ENCODE measurements at places on chromosomes 7 and 10.
A peak's percentile ranks its signal among the peaks of the same experiment; 100 is the strongest.

DNA sequence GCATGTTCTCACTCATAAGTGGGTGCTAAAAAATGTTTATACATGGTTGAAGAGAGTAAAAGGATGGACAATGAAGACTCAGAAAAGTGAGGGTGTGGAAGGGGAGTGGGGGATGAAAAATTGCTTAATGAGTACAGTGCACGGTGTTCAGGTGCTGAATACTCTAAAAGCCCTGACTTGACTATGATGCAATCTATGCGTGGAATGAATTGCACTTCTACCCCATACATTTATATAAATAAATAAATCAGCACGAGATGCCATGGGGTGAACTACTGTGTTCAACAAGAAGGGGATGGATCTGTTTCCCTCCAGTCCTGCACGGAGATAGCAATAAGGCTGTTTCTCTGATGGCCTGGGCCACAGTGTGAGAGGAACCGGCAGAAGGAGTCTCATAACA, 254.3 kb upstream of the LYZL1 start:
- ATAC-seq = no peak

DNA sequence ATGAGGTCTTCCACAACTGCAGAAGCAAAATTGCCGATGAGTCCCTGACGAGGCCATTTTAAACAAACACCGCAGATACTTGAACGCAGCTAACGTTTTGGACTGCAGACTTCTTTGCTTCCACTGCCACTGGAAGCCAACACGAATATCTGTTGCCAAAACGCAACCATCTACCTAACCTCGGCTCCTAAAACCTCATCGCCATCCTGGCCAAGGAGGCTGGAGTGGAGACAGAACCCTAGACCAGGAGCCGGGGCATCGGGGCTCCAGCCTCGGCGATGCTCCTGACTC, 493 bp downstream of the WDR91 start:
- peak; percentile 1 for ATAC-seq

DNA sequence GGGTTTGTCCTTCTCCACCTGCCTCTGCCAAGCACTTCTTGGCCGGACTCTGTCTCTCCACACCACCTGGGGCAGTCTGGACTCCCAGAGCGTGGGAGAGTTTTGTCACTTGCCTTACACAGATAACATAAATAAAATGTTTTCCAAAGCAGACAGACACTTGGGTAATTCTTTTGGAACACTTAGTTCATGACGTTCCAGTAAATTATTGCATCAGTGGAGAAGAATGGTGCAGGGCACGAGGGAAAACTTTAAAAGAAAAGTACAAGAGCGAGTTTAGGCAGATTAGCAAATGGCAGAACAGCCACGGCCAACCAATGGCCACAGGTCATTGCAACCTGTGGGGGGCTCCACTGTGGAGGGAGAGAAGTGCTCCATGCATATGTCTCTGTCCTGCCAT, 170.6 kb upstream of the GRB10 start:
- no peak for ATAC-seq

GRCh38 chr7:3697472-3697871, 396.4 kb downstream of the SDK1 start:
- no peak for ATAC-seq

- ATAC-seq = no peak
Measured at GRCh38 chr10:4147245-4147644, 362.2 kb upstream of the KLF6 start.

DNA sequence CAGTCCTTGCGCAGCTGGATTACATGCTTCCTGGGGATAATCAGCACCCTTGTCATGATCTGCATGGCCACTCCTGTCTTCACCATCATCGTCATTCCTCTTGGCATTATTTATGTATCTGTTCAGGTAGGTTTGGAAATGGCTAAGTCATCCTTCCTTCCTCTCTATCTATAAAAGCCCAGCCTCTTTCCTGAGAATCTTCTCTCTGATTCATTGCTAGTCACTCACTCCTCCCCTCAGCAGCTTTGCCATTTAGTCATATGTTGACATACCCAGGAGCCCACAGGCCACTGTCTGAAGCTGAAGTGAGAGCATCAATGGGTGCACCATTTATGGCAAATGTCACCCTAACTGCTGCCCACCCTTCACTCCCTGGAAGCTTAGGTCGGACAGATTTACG, 52.0 kb downstream of the ABCC2 start:
- ATAC-seq = no peak

- no peak for ATAC-seq
Measured at GRCh38 chr10:47160261-47160908, 139.6 kb upstream of the GDF10 start.

GRCh38 chr10:14181567-14181936, 149.2 kb downstream of the FRMD4A start:
- no peak for ATAC-seq

DNA sequence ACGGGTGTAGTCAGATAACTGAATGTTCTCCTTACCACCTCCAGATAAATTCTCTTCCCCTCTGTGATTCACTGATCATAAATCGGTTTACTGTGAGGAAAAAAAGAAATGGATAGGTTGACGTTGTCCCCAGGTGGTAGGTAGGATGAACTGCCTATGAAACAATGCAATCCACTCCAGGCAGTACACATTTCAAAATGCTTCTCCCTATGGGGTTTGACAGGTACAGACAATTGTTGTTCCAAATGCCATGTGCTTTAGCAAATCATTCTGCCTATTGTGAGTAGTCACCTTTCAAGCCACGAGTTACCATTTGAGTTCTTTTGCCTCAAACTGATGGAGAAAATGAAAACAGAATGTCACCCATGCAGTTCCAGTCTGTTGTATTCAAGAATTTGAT, 21.8 kb downstream of the VIM start:
- ATAC-seq = no peak

GRCh38 chr10:6020826-6021225, 41.3 kb downstream of the IL2RA start:
- no peak for ATAC-seq

DNA sequence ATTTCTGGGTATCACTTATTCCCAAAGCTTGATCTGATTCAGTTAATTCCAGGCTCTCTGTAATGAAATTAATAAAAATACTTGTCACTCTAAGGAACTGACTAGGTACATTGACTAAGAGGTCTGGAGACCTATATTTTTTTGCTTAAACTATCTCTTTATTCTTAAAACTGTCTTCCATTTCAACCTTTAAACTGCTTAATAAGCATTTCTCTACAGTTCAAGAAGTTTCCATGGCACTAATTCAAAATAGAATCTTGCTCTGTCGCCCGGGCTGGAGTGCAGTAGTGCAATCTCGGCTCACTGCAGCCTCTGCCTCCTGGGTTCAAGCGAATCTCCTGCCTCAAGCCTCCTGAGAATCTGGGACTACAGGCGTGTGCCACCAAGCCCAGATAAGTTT, 117.4 kb downstream of the MTPAP start:
- no peak for ATAC-seq

DNA sequence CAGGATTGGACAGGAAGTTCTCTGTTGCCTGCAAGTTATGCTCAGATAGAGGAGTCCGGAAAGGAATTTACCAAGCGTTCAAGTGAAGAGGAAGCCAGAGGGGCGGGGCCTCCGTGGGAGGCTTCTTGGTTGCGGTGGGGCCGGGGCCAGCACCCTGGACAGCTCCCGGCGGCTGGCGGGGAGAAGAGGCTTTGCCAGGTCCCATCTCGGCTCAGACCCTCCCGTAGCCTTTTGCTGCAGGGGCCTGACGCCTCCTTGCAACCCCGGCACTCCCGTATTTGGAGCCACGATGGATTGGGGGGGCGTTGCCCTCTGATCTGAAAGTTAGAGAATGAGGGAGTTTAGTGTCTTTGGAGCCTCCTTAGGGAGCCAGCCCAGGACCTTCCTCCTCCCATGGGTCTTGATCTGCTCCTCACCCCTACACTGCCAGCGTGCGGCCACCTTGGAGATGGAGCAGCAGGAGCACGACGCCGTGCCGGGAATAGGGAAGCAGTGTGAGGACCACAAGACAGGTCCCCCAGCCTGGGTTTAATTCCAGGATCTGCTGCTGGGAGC, 3.1 kb upstream of the SLC18A3 start:
- peak; percentile 61 for ATAC-seq

DNA sequence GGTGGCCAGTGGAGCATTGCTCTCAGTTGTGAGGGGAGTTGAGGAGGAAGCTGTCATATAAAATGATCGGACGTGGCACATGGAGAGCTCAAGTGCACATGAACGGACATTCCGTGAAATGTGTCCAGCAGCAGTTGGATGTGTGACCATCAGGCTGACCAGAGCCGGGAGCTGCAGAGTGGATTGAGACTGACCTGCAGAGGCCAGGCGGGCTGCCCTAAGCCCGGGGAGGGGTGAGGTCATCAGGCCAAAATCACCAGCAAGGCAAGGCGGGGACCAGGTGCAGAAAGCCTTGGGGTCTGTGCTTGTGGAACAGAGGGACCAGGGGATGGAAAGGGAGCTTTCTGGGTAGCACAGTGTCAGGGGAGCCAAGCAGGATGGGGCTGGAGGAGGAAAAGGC, 279.5 kb downstream of the CELF2 start:
- ATAC-seq = no peak

DNA sequence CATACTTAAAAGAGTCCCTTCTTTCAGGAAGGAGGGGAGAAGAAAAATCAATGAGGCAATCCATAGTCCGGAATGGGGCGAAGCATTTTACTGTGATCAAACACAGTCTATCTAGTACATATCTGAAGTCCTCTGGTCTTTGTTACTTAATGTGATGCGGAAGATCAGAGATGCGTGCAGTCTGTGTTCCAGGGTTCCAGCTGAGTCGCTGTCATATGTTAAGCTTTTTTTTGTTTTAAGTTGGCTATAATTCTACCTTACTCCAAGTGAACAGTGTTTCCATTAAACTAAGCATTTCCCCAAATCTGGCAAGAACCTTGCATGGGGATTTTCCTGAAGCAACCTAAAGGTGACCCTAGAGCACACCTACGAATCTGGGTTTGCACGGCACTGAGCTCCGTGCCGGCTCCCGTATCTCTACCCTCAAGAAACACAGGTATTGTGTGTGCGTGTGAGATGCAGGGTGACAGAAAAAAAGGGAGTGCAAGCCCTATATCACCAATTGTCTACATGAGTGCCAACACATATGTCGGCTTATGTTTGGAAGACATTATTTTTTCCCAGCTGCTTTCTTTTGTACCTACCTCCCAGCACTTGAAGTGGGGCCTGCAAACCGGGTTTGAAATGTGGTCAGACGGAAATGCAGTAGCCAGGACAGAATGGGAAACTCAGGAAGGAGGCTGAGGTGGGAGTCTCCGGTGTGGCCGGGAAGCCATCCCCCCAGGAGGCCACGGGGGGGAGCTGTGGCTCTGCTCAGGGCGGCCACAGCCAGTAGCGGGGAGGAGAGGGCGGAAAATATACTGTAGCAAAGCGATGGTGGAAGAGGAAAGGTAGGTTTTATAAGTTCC, 435.8 kb upstream of the MGMT start:
- peak; percentile 74 for ATAC-seq

DNA sequence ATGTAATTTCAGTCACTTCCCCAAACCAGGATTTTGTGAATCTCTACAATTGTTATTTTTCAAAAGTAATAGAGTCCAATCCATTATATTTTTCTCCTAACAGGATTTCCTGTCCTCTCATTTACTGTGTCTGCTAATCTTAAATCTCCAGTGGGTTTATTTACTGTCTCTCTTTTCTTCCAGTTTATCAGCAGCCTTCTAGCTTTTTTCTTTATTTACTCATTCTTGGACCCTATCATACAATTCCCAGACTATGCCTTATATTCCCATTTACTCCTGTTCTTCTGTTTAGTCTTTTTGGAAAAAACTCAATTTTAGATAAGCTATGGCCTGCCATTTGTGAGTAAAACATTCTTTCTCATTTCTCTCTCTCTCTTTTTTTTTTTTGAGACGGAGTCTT, 94.7 kb downstream of the STK31 start:
- ATAC-seq = no peak

DNA sequence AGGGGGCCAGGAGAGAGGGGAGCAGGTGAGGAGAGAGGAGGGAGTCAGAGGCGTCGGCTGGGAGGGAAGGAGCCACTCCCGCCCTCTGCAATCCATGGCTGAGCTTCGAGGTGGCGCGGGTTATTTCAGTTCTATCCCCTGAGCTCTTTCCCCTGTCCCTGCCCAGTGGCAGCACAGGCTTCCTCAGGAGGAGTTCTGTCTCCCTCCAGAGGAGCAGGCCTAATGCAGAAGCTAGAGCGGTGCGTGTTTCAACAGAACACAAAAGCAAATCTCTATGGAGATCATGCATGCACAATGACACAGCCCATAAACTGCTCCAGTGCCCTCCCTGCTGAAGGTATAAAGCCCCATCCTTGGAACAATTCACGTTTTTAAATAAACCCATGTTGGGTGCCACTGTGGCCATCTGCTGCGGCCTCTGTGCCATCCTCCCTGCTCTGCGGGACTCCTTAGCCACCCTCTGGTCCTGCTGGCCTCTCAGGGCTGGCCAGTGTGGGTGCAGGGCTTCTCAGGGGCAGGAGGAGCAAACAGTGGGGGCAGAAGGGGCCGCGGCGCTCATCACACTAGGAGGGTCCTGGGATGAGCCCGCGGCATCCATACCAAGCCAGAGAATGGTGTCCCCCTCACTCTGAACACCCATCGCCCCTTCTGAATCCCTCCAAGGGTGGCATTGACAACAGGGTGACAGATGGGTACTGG, 192.6 kb upstream of the LYZL2 start:
- no peak for ATAC-seq

DNA sequence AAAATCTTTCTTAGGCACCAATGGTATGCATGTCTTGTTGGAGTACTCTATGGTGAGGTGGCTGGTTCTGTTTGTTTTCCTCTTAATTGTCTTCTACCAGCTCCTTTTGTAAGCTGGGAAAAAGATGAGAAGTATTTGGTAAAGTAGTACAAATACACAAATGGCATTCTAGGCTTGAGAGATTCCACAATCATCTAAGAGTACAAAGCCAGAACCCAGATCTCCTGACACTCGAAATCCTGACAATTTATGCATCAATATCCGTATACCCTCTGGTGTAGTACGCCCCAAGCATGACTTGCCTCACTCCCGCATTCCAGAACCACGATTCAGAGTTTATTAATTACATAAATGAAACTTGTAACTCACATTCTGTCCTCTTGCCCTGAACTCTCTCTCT, 43.5 kb downstream of the CDCA7L start:
- ATAC-seq = no peak

DNA sequence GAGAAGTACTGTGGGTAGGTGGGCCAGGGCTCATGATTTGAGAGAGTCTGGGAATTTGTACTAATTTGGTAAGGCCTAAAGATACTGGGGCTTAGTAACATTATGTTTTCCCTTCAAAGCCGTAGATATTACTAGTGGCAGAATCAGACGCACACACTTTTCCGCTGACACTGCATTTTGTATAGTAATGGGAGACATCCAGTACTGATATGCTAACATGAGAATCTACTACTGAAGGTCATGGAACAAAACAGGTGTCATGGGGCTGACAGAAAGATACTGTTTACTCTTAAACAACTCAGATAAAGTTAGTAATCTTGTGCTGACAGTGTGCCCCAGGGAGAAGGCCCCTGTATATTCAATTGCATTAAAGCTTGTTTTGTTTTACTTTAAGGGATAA, 11.1 kb upstream of the GIMAP7 start:
- no peak for ATAC-seq

DNA sequence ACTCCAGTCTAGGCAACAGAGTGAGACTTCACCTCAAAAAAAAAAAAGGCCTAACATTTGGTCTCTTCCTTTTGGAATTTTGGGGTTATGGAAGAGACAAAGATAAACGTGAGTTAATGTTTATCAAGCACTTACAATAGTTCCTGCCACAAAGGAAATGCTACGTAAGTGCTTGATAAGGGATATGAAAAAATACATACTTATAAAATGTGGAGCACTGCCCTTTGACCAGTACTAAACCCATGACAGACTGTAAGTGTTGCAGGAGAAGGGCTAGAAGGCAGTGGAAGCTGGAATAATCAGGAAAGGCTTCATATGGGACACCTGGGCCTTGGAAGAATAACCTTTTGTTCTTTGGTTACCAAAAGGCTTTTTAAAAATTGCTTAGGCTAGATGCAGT, 25.5 kb downstream of the TMEM248 start:
- no peak for ATAC-seq

All from stimulated activated memory B cell treated with anti-CD40 and anti-IgM and Interleukin-4, amounts not matched to agents 10 μg/mL and 1 μg/mL and 100 μg/mL, for 72 hours (primary cell).